ENCODE measurements at places on chromosomes 1 and 21.

DNA sequence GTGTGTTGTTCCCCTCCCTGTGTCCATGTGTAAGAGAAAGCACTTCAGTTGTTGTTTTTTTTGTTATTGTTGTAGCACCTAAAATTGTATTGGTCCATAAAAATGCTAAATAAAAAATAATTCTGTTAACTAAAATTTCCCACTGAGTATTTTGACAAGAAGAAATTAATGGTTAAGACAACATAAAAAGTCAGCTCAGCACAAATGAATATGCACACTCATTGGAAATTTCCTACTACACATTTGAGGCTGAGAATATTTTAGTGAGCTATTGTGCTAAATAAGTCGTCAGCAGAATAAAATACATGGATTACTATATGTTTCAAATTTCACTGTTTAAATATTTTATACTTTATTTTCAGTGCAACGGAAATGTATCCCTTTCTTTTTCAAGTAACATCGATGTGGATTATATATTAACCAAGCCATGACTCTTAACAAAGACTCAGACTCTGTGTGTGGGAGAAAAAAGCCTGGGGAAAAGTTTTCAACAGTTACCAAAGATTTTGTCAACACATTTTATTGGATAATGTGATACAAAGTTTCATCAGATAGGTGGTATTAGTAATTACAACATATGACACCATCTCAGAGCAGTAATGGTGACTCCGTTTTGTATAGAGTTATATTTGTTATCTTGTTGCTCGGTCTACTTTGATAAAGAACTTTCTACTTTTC lies 63.4 kb downstream of the LYPLAL1 start:
- no peak for DNase-seq

- no peak for DNase-seq
Observed at GRCh38 chr1:202016811-202017748, 6.7 kb downstream of the ELF3 start.

- no peak for DNase-seq
Observed at GRCh38 chr1:156006666-156007376, 13.9 kb downstream of the SSR2 start.

GRCh38 chr1:77948841-77949424 lies 29.9 kb downstream of the FUBP1 start:
- no peak for DNase-seq

GRCh38 chr1:65276197-65276939 lies 33.0 kb upstream of the DNAJC6 start:
- no peak for DNase-seq

DNA sequence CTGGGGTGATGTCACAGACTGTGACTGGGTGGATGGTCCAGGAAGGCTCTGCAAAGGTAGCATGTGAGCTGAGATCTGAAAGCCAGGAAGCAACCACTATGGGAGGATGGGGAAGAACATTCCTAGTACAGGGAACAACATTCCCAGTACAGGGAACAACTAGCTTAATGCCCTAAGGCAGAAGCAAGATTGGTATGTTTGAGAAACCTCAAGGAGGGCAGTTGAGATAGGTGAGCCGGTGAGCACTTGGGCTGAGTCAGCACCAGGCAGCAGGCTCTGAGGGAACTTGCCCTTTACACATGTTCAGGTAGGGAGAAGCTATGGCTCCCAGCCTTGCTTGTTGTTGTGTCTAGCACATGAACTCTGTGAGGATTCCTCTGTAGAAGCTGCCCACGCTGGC lies 24.2 kb upstream of the CACNA1E start:
- DNase-seq = no peak

DNA sequence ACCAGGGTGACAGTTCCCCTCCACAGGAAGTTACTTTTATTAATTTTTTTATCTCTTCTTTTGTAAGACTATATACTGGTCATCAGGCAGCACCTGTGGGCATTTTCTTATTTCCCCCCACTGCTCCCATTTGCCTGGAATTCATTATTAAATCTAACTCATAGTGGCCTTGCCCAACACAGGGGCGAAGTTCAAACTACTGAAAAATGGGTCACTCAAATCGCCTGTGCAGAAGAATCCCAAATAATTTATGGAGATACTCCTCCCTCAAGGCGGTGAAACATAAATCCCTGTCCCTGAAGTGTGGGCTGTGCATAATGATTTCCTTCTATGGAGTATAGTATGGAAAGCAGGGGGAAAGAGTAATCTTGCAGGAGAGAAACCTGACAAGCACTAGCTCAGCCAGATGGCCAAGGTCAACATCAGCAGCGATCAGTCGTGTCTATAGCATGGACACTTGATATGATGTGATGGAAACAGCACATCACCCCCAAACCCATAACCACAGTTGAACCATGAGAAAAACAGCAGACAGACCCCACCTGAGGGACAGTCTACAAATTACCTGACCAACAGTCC lies 7.9 kb downstream of the CAMK2N1 start:
- DNase-seq = no peak

DNA sequence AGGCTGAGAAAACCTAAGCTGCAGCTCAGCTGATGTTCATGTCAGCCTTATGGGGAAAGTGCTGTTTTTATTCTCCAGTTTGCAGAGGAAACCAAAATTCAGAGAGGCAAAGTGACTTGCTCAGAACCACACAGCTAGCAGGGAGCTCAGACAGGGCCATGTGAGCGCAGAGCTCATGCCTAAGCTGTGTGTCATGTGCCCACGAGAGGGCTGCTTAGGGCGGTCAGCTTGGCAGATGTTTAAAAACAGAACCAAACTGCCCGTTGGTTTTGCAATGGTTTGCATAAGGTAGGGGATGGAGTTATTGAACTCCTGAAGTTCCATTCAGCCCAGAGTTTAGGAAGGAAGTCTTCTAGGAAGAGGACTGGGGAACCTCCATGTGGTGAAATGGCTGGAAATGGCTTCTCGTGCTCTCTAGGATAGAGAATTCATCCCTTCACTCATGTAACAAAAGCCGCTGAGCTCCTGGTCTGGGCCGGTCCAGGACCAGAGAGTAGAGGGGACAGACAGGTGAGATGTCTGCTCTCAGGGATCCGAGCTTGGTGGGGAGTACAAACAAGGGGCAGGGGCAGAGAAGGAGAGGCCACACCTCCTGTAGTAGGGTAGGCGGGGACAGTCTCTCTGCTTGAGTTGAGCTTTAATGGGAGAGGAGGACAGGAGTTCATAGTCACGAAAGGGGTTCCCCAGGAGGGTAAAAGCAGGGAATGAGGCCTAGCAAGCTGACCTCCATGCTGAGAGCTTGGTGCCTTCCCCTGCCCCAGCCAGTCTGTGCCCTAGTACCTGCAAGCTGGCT lies 46.9 kb downstream of the ARHGEF10L start:
- no peak for DNase-seq

GRCh38 chr1:200035397-200035955 lies 8.0 kb downstream of the NR5A2 start:
- DNase-seq = no peak

DNA sequence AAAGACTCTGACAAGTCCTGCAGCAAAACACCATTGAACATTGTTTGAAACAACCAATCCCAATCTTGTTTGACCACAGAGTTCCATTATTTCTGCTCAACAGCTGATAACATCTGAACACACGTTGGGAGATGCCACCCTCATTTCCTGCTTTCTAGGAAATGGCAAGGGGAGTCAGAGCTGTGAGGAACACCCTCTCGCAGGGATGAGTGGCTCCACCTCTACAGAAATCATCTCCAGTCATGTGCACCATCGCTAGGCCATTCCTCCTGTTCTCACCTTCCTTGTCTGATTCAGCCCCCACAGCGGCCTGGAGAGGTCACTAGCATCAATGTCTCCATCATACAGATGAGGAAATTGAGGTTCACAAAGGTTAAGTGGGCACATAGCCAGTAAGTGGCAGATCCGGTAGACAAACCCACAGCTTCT lies 22.4 kb upstream of the RUNX3 start:
- no peak for DNase-seq

DNA sequence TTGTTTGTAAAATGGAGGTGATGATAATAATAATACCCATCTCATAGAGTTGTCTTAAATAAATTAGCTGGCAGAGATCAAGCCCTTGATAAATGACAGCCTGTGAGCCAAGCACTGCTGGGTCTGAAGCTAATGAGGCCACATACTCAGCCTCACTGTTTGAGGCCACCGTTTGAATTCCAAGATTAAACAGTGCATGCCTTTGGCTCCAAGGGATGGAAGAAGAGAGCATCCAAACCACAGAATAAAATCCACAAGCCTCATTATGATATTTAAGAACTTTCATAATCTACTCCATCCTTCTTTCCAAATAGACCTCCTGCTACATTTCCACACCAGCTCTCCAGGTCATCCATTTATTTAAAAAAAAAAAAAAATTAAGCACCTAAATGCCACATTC lies 29.0 kb downstream of the TGFBR3 start:
- no peak for DNase-seq

All from NCI-H1694 (cell line).